Activated naive CD4-positive, alpha-beta T cell treated with anti-CD3 and anti-CD28 coated beads, Interleukin-2, amount 10 ng/mL, durations not matched to agents 7 days and 5 days (primary cell): ENCODE measurements at places on chromosomes 2 and 18.

DNA sequence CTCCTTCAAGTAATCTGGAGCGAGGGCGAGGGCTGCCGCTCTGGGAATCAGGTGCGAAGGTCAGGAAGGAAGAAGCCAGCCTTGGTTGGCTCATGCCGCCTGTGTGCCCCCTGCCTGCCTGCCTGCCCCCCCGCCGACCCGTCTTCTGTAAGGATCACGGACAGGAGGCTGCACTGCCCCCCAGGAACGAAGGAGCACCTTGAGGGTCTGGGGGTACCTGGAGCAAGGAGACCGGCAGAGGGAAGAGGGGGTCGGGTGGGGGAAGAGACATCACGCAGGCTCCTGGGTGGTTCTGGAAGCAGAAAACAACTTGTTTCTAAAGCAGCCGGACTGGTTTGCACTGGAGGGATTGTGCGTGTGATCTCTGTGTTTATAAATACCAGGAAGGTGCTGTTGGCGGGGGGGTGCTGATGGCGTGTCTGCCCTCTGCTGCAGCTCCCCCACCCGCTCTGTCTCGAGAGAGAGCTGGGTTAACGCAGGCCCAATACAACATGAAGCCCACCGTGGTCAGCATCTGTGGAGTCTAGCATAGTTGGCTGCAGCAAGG lies 1.7 kb downstream of the FOSL2 start:
- H3K4me3 ChIP-seq: no peak overlapping the region
- DNase-seq: peak; percentile 43
- H3K27me3 ChIP-seq: peaks cover 6% of the 10 kb centered on the region
- H3K4me1 ChIP-seq: peaks cover 16% of the 10 kb centered on the region
- peaks cover 13% of the 10 kb centered on the region for H3K36me3 ChIP-seq

GRCh38 chr2:101817481-101817880 lies 120.0 kb downstream of the MAP4K4 start:
- no peak for DNase-seq
- no peaks in the 10 kb centered on the region for H3K27me3 ChIP-seq
- peaks cover 40% of the 10 kb centered on the region for H3K4me1 ChIP-seq
- H3K4me3 ChIP-seq: no peak overlapping the region
- H3K27ac ChIP-seq: no peak overlapping the region

- H3K4me1 ChIP-seq: peaks cover 17% of the 10 kb centered on the region
- peaks cover 12% of the 10 kb centered on the region for H3K27me3 ChIP-seq
- DNase-seq: peak; percentile 54
- H3K27ac ChIP-seq: no peak overlapping the region
- H3K36me3 ChIP-seq: no peaks in the 10 kb centered on the region
Observed at GRCh38 chr2:222751821-222752719, 80.6 kb downstream of the MOGAT1 start.

DNA sequence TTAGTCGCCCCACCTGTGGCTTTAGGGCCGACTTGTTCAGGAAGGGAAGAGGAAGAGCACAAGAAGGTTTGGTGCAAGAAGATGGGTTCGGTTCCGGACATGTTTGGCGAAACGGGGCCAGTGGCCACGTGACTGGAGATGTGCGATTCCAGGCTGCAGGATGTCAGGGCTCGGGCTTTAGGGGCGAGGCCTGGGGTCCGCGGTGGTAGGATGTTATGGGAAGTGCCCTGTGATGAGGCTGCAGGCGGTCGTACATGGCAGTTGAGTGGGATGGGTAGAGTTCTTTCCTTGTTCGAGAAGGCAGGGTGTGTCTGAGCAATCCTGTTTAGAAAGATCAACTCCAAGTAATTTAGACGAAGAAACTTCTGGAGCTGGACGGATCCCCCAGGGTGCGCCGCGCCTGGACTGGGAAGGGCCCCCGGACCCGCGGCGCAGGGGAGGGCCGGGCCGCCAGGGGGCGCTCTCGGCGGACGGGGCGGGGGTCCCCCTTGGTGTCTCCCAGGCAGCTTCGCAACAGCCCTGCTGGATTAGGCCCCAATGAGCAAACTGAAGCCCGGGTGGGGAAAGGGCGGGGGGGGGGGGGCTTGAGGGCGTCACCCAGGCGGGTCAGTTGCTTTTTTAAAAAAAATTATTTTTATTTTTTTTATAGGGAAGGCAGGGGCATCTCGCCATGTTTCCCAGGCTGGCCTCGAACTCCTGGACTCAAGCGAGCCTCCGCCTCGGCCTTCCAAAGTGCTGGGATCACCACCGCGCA lies 17.2 kb upstream of the SDC1 start:
- H3K4me3 ChIP-seq: peak overlapping the region; percentile 23
- no peak for DNase-seq
- H3K36me3 ChIP-seq: no peaks in the 10 kb centered on the region
- H3K4me1 ChIP-seq: peaks cover 6% of the 10 kb centered on the region

DNA sequence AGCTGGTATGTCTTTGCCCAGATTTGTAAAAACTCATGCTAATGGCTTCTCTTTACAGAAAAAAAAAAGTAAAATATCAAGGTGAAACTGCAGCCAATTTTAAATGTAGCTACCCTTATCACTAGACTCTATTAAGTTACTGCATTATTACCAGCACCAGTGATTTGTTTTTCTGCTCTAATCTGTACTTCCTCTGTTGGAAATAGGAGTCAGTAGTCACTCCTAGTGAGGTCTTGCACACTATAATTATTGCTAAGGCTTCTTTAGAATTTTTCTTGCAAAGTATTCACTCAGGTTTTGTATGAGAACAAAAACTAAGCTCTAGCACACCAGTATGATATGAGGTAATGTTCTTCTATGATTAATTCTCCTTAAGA lies 215.5 kb downstream of the XIRP2 start:
- no peak for DNase-seq
- no peak overlapping the region for H3K4me3 ChIP-seq
- H3K27me3 ChIP-seq: no peaks in the 10 kb centered on the region
- no peak overlapping the region for H3K27ac ChIP-seq

DNA sequence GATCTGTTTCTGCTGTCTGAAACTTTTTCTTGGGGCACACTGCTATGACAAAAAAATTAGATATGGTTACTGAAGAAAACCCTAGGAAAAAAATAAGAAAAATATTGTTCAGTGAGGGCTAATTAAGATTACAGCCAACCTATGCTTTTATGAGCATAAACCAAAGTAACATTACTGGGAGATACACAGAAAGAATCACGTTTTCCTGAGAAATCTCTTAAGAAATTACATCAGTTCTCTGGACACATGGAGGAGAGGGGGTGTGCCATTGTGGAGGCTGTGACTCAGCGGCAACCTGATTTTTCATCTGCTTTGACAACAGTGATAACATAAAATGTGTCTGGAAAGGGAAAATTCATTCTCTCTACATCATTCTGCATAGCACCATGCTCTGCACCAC lies 13.4 kb upstream of the NMI start:
- no peak overlapping the region for H3K4me3 ChIP-seq
- H3K36me3 ChIP-seq: no peaks in the 10 kb centered on the region
- no peak overlapping the region for H3K27ac ChIP-seq
- peaks cover 8% of the 10 kb centered on the region for H3K4me1 ChIP-seq

- H3K27ac ChIP-seq: no peak overlapping the region
- peaks cover 7% of the 10 kb centered on the region for H3K4me1 ChIP-seq
- H3K36me3 ChIP-seq: peaks cover 2% of the 10 kb centered on the region
- no peak for DNase-seq
- no peak overlapping the region for H3K4me3 ChIP-seq
Observed at GRCh38 chr2:8121022-8121825, 560.6 kb upstream of the ID2 start.
